ENCODE measurements at places on chromosomes 7 and 10. TPM values are rescaled to one million over a fixed set of nuclear protein-coding genes. Genes with fewer than 3 reads are reported as not detected.

Gene SLC26A5
- total RNA-seq: 0.14 TPM

Gene WDR37
- total RNA-seq: 34.6 TPM

Gene SEC24C
- total RNA-seq: 72.9 TPM

Gene FAM241B
- 0.13 TPM for total RNA-seq

Gene RAB11FIP2
- total RNA-seq: 22.0 TPM

Gene GPR22
- total RNA-seq: under 0.01 TPM

Gene PTF1A
- total RNA-seq: not detected

Gene BAG3
- total RNA-seq: 39.3 TPM

All from thoracic aorta endothelial cell (primary cell).